Lower leg skin (tissue), 4 donors: ENCODE measurements at places on chromosomes 4 and X. TPM values are rescaled to one million over a fixed set of nuclear protein-coding genes. Genes with fewer than 3 reads are reported as not detected.

DNA sequence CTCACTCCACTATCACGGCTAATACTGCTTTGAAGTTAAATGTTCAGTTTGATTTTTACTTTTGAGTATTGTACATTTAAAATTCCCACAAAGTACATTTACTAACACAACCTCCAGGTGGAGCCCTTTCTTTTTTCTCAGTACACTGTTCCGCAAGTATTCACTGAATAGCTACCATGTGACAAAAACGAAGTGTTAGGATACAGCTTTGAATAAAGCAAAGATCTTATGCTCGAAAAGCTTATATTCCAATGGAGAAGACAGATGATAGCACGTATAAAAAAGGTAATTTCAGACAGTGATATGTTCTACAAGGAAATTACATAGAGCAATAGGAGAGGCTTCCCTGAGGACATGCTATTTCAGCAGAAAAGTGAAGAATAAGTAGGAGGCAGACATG lies 60.7 kb upstream of the ABCG2 start:
- no peak for DNase-seq

Gene DUSP21
- total RNA-seq: not detected

GRCh38 chr4:128573781-128574508 lies 235.6 kb upstream of the JADE1 start:
- DNase-seq: no peak

- no peak for DNase-seq
Measured at GRCh38 chrX:50594788-50595187, 124.2 kb upstream of the DGKK start.

DNA sequence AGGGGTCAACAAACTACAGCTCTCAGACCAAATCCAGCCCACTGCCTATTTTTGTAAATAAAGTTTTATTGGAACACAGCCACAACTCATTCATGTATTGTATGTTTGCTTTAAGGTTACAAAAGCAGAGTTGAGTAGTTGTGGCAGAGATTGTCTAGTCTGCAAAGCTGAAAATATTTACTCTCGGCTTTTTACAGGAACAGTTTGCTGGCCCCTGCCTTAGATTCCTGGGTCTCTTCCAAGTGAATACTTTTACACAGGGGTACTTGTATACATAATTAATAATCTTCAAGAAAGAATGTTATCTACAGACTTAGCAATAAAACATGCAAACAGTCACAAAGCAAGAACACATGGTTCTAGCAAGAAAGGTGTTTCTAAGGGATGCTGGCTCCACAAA lies 154.2 kb downstream of the AMELX start:
- DNase-seq: no peak

- no peak for DNase-seq
Measured at GRCh38 chr4:77045490-77045889, 30.3 kb downstream of the CCNI start.

- no peak for DNase-seq
Measured at GRCh38 chr4:189771696-189772361, 168.8 kb upstream of the FRG1 start.

DNA sequence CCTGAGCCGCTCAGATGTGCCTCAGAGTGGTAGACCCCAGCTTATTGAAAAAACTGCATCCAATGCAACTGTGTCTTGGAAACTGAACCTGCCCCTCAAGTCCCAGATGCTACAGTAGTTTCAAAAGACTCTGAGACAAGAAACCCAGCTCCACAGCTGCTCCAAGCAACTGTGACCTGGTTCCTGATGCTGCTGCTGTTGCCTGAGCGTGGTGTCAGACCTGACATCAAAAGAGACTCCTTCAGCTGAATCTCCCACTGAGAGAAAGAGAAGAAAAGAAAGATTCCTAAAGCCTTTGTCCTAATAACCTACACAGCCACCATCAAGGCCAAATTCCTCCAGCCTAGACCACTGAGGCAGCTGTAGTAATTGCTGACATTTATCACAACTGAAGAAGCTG lies 630.1 kb downstream of the STIM2 start:
- DNase-seq: no peak

DNA sequence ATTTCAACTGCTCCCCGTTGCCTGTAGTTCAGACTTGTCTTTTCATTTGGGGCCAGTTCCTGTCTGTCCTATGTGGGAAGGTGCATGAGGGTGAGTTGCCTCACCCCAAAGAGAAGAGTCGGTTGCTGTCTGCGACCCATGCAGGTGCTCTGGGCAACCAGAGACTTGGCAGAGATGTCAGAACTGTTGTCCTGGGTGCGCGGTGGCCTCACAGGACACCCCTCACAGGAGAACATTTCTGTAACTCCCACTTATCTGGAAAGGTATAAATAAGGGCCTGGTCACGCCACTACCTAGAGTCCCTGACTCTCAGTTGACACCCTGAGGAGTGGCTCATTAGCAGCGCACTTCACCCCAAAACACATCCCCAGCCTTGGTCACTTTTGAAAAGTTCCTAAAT lies 9.7 kb upstream of the NAT8L start:
- no peak for DNase-seq

DNA sequence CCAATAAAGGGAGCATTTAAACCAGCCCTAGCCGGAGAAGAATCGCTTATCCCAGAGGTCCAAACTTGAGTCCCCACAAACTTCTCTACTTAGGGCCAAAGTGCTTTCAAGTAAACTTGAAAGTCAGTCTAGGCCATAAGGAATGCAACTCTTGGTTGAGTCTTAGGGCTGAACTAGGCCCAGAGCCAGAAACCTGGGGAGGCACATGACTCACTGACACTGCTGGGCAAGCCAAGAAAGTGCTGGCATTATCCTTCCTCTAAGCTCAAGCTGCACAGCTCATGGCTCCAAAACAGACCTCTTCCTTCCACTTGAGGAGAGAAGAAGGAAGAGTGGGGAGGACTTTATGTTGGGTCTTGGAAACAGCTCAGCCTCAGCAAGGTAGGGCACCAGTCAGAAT lies 1257.3 kb upstream of the DIAPH2 start:
- no peak for DNase-seq

Gene COL25A1
- 2.1 TPM for total RNA-seq

DNA sequence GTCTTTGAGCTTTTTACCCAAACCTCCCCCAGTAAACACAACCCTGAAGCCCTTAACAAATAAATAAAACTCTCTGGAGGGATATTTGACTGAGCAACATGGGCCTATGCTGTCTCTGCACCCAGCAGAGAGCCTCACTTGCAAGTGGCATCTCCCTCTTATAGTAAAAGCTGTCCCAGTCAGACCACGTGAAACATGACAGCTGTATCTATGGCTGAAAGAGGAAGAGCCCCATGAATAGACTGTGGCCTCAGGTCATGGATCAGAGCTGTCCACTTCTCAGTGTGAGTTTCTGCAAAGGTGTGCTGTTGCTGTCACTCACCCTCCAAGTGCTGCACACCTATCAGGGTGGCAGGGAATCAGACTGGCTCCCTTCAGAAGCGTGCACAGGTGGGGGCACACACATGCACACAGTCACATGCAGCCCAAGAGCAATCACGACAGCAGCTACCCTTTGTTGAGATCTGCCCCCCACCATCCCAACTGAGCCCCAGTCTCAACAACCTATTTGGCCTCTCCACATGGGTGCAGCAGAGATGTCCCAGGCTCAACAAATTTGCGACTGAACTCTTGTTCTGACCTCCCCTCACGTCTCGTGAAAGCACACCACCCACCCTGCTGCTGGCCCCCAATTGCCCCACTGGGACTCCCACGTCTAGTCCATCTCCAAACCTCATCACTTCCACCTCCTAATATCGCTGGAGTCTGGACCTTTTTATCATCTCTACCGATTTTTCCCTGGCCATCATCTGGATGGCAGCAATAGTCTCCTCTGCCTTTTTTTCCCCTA lies 45.6 kb downstream of the NAT8L start:
- DNase-seq: no peak

Gene OCIAD2
- total RNA-seq: 21.5 TPM

Gene IRF2
- 40.8 TPM for total RNA-seq

Gene VCX
- not detected for total RNA-seq

DNA sequence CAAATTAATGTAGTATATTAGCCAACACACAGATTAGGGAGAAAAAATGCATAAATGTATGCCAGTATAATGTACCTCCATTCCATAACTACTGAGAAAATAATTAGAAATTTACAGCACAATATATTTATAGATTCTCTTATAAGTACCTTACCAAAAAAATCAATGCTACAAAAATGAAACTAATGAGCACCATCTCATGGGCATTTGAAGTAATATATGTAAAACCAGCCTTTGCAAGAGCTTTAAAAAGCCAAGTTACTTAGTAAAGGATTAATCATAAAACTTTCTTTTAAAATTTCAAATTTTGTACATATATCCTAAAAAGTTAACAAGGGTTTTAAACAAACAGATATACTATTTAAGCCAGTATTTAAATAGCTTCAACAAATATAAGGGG lies 43.2 kb downstream of the LRBA start:
- DNase-seq: no peak

DNA sequence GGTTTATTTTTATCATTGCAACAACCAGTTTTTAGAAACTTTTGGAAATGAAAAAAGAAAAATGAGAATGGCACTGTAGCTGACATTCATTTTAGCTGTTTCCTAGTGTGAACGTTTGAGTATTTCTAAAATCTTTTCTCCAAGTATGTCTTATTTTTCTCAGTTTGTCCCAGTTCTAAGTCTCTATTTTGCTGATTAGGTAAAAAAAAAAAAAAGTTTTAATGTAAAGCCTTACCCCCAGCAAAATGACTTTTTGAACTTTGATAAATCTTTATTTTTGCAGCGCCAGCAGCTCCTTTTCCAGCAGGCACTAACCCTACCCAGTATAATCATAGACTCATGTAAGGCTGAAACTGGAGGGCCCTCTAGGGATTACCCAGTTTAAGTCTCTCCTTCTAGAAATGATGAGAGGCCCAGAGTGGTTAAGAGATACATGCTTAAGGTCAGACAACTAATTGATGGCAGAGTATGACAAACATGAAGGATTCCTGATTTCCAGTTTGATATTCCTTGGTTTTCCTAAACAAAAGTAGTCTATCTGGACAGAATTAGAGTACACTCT lies 84.3 kb upstream of the SLC4A4 start:
- no peak for DNase-seq

DNA sequence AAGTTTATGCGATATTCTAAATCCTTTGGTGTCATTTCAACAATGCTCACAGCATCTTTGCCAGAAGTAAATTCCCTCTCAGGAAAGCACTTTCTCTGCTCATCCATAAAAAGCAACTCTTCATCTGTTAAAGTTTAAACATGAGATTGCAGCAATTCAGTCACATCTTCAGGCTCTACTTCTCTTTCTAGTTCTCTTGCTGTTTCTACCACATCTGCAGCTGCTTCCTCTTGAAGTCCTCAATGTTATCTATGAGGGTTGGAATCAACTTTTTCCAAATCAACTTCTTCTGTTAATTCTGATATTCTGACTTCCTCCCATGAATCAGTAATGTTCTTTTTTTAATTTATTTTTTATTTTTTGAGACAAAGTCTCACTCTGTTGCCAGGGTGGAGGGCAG lies 100.9 kb downstream of the LCORL start:
- DNase-seq: no peak

Gene RHOXF2
- total RNA-seq: not detected

Gene LONRF3
- 2.3 TPM for total RNA-seq

Gene SYN1
- total RNA-seq: 0.10 TPM

DNA sequence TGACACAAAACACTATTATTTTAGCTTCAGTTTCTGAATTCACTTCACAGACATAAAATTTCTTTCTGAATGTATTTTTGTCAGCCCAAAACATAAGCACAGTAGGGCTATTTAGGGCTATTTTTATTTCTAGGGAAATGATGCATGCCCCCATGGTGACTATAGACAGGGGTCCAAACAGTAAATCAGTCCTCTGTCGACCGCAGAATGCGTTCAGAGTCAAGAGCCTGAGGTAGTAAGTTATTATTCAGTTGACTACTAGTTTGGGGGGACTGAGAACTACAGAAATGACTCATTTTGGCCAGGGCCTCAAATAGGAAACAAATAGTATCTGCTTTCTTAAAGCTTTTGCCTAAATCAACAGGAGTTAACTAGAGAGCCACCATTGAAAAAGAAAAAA lies 414.4 kb downstream of the AFF2 start:
- DNase-seq: no peak

- no peak for DNase-seq
Measured at GRCh38 chrX:101219116-101219863, at the start of gene DRP2. Gene DRP2, plus strand, starts transcription at chrX:101219786. Its CDS starts 11,862 bp downstream, at chrX:101231648.
